ENCODE measurements at places on chromosomes 3 and 15. TPM values are rescaled to one million over a fixed set of nuclear protein-coding genes. Genes with fewer than 3 reads are reported as not detected.

DNA sequence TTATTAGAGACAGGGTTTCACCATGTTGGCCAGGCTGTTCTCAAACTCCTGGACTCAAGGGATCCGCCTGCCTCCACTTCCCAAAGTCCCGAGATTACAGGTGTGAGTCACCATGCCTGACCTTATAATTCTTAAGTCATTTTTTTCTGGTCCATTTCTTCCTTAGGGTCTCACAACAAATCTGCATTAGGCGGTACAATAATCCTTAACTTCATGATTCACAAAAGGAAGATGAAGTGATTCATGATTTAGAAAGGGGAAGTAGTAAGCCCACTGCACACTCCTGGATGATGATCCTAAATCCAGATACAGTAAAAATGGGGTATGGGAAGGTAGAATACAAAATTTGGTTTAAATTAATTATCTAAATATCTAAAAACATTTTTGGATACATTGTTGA, 45.0 kb upstream of the TKT start:
- H3K4me3 ChIP-seq, result no peak overlapping the region
- H3K27ac ChIP-seq, result no peak overlapping the region
- no peaks in the 10 kb centered on the region for H3K4me1 ChIP-seq
- peaks cover 21% of the 10 kb centered on the region for H3K36me3 ChIP-seq

GRCh38 chr3:82114589-82114988, 353.1 kb upstream of the GBE1 start:
- DNase-seq, result no peak
- no peak overlapping the region for H3K4me3 ChIP-seq
- H3K27me3 ChIP-seq, result no peaks in the 10 kb centered on the region
- no peaks in the 10 kb centered on the region for H3K4me1 ChIP-seq
- H3K36me3 ChIP-seq, result no peaks in the 10 kb centered on the region
- no peak overlapping the region for H3K27ac ChIP-seq

DNA sequence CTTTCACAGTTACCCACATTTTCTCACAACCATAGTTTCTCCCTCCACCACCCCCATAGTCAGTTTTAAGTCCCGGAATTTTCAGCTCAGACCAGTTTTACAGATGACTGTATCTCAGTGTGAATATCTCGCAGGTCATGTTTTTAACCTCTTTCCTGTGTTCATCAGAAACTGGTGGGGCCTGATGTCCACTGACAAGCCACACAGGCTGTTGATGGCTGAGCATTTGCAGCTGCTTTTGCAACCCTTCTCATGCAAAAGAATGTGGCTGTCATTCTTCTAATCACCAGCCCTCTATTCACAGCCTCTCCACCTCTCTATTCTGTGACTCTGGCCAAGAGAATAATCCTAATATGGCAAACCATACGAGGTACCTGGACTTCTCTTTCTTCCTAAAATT, 8.5 kb downstream of the GYG1 start:
- no peak overlapping the region for H3K4me3 ChIP-seq
- peaks cover 30% of the 10 kb centered on the region for H3K4me1 ChIP-seq
- H3K27ac ChIP-seq, result no peak overlapping the region
- DNase-seq, result no peak

The GYG1 gene
- 22.1 TPM for total RNA-seq
